Activated CD4-positive, alpha-beta T cell treated with anti-CD3 and anti-CD28 coated beads for 24 hours (primary cell): ENCODE measurements at places on chromosomes 5 and 9.

DNA sequence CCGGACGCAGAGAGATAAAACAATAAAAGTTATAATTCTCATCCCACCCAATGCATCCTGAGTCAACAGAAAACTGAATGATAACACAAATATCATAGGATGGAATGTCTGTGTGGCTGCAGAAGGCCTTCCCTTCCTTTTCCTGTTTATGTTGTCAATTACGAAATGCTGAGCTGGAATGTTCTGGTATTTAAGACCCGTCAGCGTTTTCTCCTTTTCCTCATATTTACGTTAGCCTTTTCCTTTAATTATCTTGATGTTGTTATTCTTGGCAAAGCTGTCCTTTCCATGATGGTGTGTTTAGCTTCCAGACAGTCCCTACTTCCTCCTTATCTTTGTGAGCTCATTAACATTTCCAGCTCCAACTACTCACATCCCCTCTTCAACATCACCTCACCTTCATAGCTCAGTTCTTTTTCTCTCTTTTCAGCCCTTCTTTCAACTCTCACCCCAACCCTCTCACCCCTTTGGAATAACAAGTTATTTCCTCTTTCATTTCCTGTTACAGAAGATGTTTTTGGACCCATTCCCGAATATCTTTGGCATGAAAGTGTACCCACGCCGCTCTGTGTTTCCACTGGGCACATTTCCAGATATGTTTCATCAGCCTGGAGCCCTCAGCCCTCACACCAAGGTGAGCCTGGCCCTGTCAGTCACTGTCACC, 221.6 kb downstream of the NR2F1-AS1 start:
- DNase-seq = no peak

- DNase-seq = no peak
Measured at GRCh38 chr9:133163504-133164172, at the start of gene GBGT1. Gene GBGT1 (minus strand): TSS chr9:133163914. CDS start chr9:133162412, 1,502 bp downstream.

- no peak for DNase-seq
Measured at GRCh38 chr5:50717651-50718050, 51.2 kb downstream of the PARP8 start.

DNA sequence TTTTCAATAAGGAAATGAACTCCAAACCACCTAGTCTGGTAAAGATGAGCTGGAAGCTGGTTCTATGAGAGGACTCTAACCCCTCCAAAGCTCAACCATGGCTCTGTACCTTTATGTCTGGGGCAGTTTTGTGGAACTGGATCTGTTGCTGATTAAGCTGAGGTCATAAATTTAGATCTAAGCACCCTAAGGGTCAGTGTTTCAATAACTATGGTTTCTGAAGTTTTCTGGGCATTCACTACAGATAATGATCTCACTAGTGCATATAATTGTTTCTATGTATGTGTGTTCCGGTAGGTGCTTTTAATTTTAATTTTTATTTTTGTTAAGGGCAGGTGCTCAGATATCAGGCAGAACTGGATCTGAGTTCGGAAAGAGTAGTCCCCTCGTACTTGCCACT, 258.7 kb upstream of the PANK3 start:
- no peak for DNase-seq

- no peak for DNase-seq
Measured at GRCh38 chr5:177545487-177546257, 8.7 kb downstream of the FAM193B start.

GRCh38 chr5:160390787-160391696, 8.8 kb downstream of the FAM200C start:
- no peak for DNase-seq

- no peak for DNase-seq
Measured at GRCh38 chr9:99986642-99987041, 80.2 kb downstream of the STX17 start.

DNA sequence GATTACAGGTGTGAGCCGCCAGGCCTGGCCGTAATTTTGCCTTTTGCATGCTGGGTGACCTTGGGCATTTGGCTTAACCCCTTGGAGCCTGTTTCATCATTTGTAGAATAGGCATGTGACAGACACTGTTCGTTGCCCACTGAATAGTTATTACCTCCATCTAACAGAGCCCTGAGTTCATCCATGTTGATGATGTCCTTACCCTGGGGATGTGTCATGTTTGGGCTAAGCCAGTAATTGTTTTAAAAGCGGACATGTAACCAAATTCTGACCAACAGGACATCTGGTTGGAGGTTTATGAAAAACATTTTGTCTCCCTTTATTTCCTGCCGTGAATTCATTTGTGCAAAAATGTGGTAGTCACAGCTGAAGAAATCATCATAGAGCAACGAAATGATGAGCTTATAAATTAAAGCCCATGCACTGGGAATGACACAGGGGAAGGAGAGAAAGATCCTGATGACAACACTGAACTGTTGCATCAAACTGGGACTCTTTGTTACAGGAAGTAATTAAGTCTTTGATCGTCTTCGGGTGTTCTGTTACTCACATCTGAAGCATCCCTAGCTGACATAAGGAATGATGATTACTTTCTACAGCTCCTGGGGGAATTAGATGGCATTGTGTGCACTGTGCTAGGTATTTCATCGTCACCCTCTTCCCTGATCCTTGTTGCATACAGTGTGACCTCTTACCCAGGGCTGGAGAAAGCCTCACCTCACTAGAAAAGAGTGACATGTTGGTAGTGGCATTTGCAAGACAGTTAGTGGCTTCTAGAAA, 117.8 kb downstream of the FGF18 start:
- DNase-seq = no peak

- DNase-seq = no peak
Measured at GRCh38 chr5:58901271-58901670, 318.4 kb downstream of the RAB3C start.

DNA sequence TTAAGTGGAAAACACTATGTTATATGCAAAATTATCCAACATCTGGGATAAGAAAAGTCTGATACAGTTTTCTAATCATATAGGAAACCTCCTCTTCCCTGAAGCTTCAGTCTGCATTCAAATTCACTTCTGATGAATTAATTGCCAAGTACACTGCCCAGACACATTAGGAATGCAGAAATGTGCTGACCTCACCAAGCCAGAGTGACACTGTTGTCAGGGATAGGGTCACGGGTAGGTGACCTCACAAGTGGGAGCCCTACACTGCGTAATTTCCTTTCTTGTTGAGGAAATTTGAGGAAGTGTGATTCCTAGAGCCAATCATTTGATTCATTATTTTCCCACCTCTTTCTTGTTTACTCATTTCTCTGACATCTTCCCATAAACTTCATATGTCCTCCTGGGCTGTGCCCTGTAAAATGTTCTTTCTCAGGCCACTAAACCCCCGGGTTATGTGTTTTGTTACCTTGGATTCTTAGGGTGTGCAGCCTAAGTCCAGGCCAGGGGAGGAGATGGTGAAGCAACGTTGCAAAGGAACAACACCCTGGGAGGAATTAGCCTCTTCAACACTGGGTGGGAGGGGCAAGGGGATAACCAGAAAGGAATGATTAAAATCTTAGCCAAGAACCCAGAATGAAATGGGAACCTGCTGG, 411.9 kb downstream of the MTRR start:
- no peak for DNase-seq

GRCh38 chr9:74773886-74774479, 113.7 kb downstream of the TRPM6 start:
- DNase-seq = peak; percentile 56

- DNase-seq = no peak
Measured at GRCh38 chr5:173396311-173396993, 68.2 kb upstream of the STC2 start.

- DNase-seq = no peak
Measured at GRCh38 chr5:65809817-65810531, 88.0 kb downstream of the NLN start.

GRCh38 chr9:108910402-108910801, 23.5 kb downstream of the ELP1 start:
- no peak for DNase-seq

GRCh38 chr9:80197661-80198060, 625.9 kb downstream of the TLE4 start:
- DNase-seq = no peak

DNA sequence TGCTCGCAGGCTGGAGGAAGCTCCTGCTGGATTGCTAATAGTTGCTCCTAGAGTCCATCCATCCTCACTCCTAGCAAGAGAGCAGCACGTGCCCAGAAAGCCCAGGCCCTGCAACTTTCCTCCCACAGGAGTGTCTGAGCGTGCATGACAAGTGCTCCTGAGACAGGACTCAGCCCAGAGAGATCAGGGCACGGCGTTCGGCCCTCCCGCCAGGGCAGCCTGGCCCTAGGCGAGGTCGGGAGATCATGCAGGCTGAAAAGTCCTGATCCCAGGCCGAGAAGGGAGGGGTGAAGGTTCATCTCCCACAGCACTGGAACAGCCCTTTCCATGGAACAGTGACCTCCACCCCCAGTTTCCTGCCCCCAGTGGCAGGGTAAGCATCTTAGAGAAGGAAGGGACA, 94.8 kb downstream of the ROR2 start:
- DNase-seq = no peak

GRCh38 chr5:931570-932145, 39.0 kb downstream of the TRIP13 start:
- no peak for DNase-seq

- DNase-seq = no peak
Measured at GRCh38 chr5:73673161-73673591, 47.2 kb downstream of the ARHGEF28 start.

- DNase-seq = no peak
Measured at GRCh38 chr9:68447611-68448010, 91.2 kb downstream of the PGM5 start.

DNA sequence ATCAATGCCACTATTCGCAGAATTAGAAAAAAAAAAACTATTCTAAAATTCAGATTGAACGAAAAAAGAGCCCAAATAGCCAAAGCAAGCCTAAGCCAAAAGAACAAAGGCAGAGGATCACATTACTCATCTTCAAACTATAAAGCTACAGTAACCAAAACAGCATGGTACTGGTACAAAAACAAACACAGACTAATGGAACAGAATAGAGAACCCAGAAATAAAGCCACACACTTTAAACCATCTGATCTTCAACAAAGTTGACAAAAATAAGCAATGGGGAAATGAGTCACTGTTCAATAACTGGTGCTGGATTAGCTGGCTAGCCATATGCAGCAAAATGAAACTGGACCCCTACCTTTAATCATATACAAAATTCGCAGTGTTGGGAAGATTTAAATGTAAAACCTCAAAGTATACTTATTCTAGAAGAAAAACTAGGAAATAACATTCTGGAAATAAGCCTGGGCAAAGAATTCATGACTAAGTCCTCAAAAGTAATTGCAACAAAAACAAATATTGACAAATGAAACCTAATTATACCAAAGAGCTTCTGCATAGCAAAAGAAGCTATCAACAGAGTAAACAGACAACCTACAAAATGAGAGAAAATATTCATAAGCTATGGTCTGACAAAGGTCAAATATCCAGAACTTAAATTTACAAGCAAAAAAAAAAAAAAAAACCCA, 153.7 kb downstream of the NDUFS4 start:
- DNase-seq = no peak

DNA sequence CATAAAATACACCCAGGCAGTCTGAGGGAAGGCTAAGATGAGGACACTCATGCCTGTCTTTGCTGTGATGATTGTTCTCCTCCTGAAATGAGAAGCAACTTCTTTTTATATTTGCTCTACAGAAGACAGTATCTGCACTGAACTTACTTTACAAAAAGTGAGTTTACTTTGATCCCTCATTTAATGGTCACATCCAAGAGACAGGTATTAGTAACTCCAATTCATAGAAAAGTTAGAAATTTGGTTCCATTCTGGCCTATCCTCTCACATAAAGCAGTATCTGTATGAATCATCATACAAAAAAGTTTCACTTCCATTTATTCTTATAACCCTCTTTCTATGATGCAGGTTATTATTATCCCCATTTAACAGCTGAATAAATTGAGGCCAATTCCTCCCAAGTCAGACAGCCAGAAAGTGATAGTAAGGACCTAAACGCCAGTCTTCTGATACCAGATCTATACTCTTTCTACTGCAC, 15.2 kb downstream of the TSTD2 start:
- DNase-seq = no peak

DNA sequence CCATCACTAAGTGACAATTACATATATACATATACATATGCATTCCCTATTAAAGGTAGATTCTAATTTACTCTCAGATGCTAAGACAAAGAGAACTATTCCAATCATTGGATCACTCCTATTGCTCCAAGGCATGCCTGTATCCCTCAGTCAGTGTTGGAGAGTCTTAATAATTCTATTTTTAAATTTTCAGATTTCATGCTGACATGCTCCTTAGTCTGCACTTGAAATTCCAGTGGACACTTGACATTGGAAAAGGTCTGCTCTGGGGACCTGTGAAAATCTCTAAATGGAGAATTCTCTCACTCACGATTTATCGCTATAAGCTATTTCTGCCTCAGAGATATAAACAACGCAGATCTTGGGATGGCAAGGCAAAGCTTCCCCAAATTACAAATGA, 3.9 kb upstream of the FUBP3 start:
- DNase-seq = no peak

GRCh38 chr5:122721127-122721526, 53.8 kb upstream of the SNX2 start:
- no peak for DNase-seq

DNA sequence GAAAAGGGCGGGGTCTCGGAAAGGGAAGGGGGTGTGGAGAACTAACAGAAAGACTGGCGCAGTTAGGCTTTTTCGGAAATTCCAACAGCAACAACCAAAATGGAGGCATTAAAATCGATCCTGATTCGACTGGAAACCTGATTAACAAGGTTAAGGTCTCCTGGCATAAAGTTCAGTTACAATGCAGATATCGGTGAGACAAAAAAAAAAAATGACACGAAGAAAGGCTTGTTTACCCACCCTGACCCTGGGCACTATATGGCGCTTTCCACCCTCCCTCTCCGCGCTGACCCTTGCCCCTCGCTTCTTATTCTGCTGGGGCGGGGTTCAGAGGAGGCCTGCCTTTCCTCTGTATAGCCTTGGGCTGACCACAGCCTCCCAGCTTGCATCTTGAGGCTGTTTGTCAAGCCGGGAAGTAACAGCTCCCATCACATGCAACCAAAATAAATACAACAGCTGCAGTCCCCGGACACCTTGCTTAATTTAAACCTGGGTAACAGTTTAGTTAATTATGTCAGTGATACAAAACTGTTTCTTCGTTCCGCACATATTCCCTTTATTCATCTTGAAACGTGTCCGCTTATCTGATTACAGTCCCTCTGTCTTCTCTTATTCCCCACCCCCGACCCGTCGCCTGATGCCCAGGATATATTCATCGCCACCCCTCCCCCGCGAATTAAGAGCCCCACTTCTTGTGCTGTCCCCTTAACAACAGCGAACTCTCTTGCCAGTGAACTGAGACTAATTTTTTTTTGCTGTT, 795 bp upstream of the PJA2 start:
- DNase-seq = no peak
